ENCODE measurements at places on chromosomes 7 and 10.
A peak's percentile ranks its signal among the peaks of the same experiment; 100 is the strongest.

GRCh38 chr10:97188261-97188711 is 2.5 kb upstream of the SLIT1 start:
- DNase-seq = no peak

GRCh38 chr10:77738496-77739158 is 101.0 kb upstream of the KCNMA1 start:
- DNase-seq = no peak

GRCh38 chr7:159121068-159121467 is 23.6 kb downstream of the VIPR2 start:
- DNase-seq = no peak

GRCh38 chr7:32489788-32490126 is 423 bp downstream of the LSM5 start:
- DNase-seq = no peak

GRCh38 chr7:68434857-68435256 is 1163.4 kb upstream of the AUTS2 start:
- no peak for DNase-seq

- DNase-seq = no peak
These were observed 57.1 kb downstream of the TACR2 start for GRCh38 chr10:69359594-69359993.

DNA sequence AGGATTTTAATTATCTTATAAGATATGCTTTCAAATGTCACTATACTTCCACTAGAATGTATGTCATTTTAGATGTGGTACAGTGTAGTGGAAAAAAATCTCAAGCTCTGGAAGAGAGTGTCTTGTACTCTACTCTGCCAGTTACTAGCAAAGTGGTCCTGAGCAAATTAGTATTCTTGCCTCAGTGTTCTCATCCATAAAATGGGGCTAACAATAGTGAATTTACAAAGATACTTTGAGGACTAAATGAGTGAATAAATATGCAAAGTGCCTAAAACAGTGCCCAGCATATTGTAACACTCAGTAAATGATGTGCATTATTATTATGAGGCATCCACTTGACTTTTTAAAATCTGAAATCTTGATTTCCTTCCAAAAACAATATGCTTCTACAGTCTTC is 488.9 kb upstream of the PHF14 start:
- DNase-seq = no peak

- DNase-seq = no peak
These were observed 161.0 kb downstream of the PLXNA4 start for GRCh38 chr7:132415259-132415658.

DNA sequence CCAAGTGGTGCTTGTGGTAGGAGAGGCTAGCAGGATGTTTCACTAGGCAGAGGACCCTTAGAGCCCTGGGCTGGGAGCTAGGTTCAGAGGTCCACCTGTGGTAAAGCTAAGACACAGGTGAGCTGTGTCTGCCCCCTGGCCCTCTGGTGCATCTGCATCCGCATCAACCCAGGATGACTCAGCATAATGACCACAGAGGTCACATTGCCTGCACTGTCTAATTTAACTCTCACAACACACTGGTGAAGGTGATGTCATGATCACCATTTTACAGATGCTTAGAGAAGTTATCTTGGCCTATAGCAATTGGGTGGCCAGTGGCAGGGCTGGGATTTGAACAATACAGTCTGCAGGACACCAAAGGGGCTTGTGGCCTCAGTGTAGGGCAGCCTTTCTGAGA is 33.1 kb downstream of the HABP2 start:
- peak; percentile 12 for DNase-seq

GRCh38 chr7:137985253-137985896 is 16.5 kb downstream of the CREB3L2 start:
- DNase-seq = no peak

DNA sequence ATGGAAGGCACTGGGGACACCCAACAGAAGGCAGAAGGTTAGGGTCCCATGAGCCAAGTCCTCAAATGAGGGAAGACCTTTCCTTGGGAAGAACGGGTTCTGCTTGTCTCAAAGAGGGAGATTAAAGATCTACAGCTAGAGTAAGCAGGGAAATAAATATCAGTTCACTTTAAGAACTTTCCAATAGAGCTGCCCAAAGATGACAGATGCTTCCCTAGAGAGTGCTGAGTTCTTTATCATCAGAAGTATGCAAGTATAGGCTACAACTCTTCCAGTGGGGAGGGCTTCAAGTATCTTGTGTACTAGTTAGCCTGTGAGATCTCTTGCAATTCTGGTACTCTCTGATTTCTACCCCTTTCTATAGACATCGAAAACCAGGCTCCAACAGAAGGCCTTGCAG is 39.4 kb downstream of the EMX2 start:
- no peak for DNase-seq

DNA sequence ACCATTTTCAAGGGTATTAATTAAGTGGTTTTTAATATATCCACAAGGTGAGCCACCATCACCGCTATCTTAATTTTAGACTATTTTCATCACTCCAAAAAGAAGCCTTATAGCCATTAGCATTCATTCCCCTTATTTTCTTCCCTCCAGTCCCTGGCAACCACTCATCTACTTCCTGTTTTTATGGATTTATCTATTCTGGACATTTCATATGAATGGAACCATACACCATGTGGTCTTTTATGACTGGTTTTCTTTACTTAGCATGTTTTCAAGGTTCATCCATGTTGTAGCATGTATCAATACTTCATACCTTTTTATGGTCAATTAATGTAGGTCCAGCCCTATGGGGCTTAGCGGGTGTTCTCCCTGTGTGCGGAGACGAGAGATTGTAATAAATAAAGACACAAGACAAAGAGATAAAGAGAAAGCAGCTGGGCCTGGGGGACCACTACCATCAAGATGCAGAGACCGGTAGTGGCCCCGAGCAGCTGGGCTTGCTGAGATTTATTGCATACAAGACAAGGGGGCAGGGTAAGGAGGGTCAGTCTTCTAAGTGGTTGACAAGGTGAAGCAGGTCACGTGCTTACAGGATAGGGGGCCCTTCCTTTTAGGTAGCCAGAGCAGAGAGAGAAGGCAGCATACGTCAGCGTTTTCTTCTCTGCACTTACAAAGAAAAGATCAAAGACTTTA is 14.6 kb downstream of the WBP1L start:
- no peak for DNase-seq

DNA sequence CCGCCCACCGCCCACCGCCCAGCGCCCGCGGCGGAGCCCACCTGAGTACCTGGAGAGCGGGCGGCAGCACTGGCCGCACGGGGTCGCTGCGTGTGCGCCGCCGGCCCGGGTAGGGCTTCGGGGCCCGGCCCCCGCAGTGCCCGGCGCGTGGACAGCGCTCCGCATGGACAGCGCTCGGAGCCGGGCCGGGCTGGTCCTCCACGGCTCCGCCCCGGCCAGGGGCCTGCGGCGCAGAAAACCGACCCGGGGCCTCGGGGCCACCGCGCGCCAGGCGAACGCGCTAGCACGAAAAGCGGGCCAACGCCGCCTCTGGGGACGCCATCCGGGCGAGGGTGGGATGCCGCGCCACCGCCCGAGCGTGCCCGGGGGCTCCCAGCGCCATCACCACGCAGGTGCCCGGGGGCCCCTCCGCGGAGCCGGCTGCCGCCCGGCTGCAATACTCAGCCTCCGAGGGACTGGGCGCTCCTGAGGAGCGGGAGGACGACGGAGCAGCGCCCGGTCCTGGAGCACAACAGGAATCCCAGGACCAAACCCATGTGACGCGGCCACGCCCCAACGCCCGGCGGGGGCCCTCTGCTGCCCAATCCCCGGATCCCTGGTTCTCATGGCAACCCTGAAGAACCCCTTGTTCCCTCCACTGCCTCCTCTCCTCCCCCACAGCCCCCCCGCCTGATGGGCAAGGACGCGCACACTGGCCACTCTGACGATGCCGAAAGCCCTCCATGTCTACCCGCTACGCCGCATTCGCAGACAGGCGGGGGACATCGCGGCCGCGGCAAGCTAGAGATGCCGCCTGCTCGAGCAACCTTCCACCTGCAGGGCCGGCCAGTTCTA is at the start of gene GRB10:
Gene GRB10, minus strand, starts transcription at position 522 of the 834 bp plus-strand sequence. CDS start 50,574 bp downstream, outside the sequence.
- no peak for DNase-seq

- no peak for DNase-seq
These were observed 27.2 kb upstream of the PAPSS2 start for GRCh38 chr10:87632454-87632853.

DNA sequence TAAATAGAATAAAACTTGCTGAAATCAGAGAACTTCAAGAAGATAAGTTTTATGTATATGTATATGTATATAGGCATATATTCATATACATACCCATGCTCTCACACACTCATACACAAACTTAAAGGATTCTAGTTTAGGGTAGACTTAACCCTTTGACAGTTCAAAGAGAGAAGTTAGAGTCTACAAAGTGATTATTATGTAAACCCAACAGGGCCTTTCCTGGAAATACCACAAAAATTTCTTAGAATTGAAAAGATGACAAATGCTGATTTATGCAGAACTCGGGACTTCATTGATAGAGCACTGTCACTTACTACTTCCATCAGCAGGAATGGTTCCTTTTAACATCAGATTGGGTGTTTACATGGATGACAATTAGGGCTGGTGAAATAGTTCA is 763.5 kb downstream of the AUTS2 start:
- no peak for DNase-seq

DNA sequence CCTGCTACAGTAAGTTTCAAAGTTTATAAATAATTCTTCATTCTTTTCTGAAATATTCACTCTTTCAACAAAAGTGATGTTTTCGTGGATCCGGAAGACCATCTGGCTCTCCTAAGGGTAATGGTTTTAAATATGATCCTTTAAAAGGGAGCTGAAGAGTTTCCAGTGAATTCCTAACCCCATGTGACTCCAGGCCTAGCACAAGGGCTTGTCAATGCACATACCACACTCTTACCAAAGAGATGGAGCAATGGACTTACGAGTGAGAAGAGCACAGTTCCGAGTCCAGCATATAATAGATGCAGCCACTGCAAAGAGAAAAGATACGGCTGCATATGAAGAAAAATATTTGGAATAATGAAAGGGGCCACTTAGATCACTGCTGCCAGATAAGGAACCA is 32.1 kb upstream of the GATAD1 start:
- no peak for DNase-seq

DNA sequence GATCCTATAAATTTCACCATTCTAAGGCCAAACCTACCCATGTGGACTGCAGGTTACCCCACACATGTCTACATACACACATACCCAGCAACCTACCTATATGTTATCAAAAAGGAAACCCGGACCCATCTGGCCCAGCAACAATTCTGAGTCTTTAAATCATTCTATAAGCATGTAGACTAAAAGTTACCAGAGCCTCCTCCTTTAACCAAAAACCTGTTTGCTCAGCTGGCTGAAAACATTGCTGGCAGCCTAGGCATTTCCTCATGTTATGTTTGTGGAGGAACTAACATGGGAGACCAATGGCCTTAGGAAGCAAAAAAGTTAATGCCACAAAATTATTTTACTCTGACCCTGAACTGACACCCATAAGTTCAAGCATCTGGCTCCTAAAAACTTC is 5.3 kb upstream of the ADCK2 start:
- no peak for DNase-seq

- no peak for DNase-seq
These were observed 78.6 kb upstream of the GLI3 start for GRCh38 chr7:42315631-42316030.

DNA sequence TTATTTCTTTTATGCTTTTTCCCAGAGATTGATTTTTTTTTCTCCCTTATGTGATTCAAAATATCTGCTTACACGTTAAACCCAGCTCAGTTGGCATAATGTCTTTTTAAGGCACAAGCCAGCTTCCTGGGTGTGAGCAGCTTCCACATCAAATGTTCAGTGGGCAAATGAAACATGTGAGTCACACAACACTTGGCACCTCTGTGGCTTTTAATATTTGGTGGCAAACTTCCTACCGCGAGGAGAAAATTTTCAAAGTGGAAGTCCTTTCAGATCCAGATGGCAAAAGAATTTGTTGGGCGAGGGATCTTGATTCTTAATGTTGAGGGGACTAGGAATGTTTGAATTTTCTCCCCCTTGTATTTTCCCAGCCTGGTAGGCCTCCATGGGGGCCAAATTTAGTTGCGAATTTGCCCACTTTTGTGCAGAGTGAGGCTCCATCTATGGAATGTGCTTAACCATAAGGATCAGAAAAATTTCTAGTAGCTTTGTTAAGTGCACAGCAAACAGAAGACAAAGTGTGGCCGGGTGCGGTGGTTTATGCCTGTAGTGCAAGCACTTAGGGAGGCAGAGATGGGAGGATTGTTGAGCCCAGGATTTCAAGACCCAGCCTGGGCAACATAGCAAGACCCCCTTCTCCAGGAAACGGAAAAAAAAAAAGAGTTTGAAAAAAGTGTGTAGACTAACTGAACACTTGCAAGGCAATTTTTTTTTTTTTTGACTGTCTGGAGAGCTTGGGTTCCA is 31.0 kb downstream of the CUX1 start:
- peak; percentile 61 for DNase-seq

- peak; percentile 13 for DNase-seq
These were observed at the start of gene TMEM229A for GRCh38 chr7:124032369-124033094. TSS of gene TMEM229A (minus strand) at chr7:124033067. CDS start at chr7:124033003, 64 bp downstream.

DNA sequence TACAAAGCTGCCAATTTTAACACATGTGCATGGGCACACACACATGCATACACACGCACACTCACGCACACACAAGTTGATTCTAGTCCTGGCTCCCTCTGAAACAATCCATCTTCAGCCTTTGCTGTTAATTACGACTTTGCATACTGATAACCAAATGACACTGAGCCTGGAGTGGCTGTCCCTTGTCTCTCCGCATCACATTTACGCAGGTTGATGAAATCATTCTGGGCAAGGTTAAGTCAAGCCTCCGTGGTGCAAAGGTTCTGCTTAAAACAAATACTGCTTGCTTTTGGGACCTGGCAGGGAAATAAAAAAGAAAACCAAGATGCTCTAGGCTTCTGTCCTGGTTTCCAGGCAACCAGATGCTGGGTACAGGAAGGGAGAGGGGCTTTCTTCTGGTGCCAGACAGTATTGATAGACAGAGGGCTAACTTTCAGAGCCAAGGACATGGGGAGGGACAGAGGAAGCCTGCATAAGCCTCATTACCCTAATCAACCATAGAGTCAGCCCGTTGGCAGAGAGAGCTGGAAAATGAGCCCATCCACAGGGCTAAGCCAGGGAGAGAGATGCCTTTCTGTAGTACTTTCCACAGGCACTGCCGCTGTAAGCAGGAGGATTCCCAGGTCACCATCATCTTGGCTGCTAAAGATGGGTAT is 233.0 kb downstream of the WDR11 start:
- DNase-seq = no peak

DNA sequence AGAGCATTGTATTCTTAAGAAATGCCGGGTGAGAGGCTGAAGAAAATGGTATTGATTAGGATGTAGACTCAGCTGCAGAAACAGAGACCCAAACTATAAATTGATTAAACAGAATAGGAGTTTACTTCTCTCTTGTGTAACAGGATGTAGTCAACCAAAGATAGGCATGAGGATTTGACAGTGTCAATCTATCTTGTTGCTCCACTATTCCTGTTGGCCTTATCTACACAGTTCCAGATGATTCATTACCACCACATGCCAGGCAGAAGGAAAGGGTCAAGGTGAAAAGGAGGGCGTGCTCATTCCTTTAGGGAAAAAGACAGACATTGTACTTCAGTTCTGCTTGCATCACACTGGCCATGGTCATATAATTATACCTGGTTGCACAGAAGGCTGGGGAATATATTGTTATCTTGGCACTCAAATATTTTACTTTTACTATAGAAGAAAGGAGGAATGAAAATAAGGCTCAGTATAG is 11.9 kb upstream of the DMTF1 start:
- no peak for DNase-seq

- DNase-seq = peak; percentile 71
These were observed 1.4 kb downstream of the CAV1 start for GRCh38 chr7:116525913-116526861.

All from NCI-H460 (cell line).